ENCODE measurements at places on chromosomes 3 and 15.

GRCh38 chr15:63888146-63888545 is 54.4 kb upstream of the HERC1 start:
- DNase-seq: no peak

- DNase-seq: no peak
Measured at GRCh38 chr3:27708250-27708649, 13.9 kb downstream of the EOMES start.

DNA sequence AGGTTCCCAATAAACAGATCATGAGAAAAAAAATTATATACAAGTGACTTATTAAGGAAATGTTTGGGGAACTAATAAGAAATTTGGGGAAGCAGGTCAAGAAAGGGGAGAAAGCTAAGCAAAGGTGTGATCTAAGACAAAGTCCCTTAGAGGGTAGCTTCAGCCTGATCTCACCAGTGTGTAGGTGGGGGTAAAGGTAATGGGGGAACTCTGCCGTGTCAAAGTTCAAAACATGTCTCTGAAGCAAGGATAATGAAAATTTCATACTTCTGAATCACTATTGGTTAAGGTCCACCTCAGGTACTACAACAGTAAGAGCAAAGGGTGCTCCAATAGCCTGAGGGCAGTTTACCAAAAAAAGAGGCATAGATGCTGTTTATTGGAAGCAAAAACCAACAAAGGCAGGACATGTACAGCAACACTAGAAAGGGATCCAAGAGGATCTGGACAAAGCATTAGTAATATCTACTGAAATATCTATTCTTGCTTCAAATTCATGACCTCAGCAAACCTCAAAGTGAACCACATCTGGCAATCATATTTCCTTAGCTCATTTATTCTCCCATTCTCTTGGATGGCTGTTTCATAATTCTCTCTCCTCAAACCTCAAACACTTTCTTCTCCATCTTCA is 6.9 kb downstream of the ACAD11 start:
- DNase-seq: no peak

DNA sequence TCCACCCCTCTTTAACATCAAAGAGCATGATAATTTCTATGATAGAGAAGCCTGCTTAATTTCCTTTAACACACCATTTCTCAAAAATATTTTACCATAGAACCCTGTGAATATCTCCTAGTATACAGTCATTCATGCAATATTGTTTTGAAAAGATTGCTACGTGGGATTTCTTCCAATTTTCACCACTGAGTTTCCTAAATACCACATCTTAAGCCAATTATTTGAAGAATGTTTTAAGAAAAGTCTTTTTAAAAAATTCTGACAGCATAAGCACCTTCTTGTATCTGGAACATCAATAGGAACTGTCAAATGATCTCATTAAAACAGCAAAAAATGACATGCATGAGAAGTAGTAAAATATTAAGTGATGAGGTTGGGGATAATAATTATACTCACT is 1126.7 kb downstream of the TUSC7 start:
- DNase-seq: no peak

DNA sequence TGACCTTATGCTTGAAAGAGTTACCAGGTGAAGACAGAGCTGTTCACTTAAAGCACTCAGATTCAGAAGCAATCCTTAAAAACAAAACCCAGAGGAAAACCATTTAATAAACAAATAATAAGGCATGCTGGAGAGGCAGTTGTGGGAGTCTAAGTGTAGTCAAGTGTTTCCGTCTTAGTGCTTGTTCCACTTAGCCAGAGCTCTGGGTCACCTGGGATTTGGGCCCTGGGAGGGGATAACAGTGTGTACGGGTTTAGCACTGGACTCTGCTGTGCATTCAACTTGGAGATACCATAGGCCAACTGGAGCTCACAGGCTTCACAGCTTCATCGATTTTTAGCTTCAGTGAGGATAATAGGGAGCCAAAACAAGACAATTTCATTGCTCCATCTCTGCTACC is 444.6 kb downstream of the CNTN4 start:
- DNase-seq: peak; percentile 16

- DNase-seq: no peak
Measured at GRCh38 chr3:35659768-35660167, 20.4 kb downstream of the ARPP21 start.

- DNase-seq: no peak
Measured at GRCh38 chr3:119288669-119289403, 5.3 kb upstream of the ARHGAP31 start.
